Liver (tissue), 10 donors: ENCODE measurements at places on chromosomes 4 and X. TPM values are rescaled to one million over a fixed set of nuclear protein-coding genes. Genes with fewer than 3 reads are reported as not detected.

GRCh38 chrX:65821721-65822496, 154.5 kb downstream of the MSN start:
- DNase-seq, result no peak

GRCh38 chr4:86834901-86835300, 14.3 kb downstream of the SLC10A6 start:
- no peak for DNase-seq

- DNase-seq, result no peak
Measured at GRCh38 chr4:16125571-16126445, 42.0 kb upstream of the PROM1 start.

DNA sequence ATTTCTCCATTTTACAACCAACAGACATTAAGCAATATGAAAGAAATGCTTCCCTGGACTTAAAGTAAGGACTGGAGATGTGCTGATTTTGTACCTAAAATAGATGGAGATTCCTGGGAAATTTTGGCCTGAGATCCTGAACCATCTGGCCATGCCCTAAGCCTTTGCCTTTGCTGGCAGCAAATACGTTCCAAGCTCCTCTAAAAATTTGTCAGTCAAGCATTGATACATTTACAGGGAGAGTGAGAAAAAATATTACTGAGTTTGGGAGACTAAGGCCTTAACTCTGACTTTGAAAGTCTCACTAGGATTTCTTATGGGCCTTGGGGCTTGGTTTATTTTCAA, 63.9 kb downstream of the FHDC1 start:
- no peak for DNase-seq

GRCh38 chrX:108087792-108088191, 3.5 kb downstream of the PSMD10 start:
- DNase-seq, result no peak

GRCh38 chr4:16129336-16129735, 45.5 kb upstream of the PROM1 start:
- no peak for DNase-seq

- DNase-seq, result no peak
Measured at GRCh38 chr4:121709766-121710405, 13.1 kb upstream of the ANXA5 start.

DNA sequence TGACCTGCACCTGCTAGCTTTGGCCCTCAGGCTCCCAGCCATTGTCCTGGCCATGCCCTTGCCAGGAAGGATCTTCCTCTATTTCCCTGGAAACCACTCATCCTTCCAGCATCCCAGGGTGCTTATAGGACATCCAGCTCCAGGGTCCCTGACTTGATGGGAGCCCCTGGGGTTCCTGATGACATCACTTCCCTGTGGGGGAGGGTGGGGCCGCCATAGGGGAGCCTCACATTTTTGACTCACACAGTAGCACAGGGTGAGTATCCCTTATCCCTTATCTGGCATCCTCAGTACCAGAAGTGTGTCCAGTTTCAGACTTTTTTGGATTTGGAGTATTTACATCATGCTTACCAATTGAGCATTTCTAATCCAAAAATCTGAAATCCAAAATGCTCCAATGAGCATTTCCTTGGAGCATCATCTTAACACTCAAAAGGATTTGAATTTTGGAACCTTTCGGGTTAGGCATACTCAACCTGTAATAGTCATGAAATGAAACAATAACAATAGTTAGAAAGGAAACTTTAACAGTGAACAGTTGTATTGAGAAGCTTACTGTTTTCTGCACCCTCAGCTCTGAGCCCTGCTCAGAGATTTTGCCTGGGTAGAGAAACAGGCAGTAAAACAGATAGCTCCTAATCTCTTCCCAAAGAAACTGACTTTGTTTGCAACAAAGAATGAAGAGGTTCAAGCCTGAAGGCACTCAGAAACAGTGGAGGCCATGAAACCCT, 22.1 kb downstream of the TNIP2 start:
- no peak for DNase-seq

The PF4V1 gene
- total RNA-seq, result not detected

The DGKK gene
- 2.9 TPM for total RNA-seq
